GM12865 (cell line): ENCODE measurements at places on chromosomes 6 and 20.

- DNase-seq = no peak
Measured at GRCh38 chr6:54784011-54784410, 62.6 kb upstream of the FAM83B start.

- DNase-seq = no peak
Measured at GRCh38 chr6:13883966-13884365, 40.8 kb upstream of the RNF182 start.

DNA sequence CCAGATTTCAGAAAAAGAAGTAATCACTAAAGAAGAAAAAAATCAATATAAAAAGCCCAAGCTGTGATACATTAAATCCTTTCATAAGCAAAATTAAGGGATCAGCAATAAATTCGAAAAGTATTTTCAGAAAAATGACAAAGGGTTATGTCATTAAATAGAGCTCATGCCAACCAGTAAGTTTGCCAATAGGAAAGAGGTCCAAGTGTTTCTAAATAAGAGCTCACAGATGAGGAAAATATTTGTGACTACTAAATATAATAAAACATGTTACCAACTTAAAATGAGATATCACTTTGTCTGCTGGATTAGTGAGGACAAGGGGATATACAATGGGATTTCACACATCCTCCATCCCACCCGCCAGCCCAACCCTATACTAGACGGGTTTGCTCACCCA lies 140.3 kb upstream of the EYA4 start:
- no peak for DNase-seq

DNA sequence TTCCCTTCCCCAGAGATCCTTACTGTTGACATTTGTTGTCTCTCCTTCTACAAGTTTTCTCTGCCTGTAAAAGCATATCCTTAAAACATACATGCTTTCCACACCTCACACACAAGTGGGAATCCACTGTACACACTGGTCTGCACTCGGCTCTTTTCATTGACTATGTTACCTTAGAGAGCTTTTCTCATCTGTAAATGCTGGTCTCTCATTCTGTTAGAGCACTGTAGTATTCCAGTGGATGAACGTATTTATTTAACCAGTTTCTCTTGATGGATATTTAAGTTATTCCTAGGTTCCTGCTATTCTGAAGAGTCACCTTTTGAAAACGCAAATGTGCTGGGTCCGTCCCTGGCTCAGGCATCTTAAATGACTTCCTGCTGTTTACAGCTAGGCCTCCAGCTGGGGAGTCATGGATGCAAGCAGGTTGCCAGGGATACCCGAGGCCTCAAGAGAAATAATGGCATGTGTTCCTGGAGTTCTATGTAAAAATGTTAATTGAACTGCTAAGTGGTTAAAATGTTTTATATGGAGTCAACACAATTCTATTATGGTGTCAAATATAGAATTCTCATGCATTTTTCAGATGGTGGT lies 61.1 kb upstream of the TGM3 start:
- DNase-seq = no peak

DNA sequence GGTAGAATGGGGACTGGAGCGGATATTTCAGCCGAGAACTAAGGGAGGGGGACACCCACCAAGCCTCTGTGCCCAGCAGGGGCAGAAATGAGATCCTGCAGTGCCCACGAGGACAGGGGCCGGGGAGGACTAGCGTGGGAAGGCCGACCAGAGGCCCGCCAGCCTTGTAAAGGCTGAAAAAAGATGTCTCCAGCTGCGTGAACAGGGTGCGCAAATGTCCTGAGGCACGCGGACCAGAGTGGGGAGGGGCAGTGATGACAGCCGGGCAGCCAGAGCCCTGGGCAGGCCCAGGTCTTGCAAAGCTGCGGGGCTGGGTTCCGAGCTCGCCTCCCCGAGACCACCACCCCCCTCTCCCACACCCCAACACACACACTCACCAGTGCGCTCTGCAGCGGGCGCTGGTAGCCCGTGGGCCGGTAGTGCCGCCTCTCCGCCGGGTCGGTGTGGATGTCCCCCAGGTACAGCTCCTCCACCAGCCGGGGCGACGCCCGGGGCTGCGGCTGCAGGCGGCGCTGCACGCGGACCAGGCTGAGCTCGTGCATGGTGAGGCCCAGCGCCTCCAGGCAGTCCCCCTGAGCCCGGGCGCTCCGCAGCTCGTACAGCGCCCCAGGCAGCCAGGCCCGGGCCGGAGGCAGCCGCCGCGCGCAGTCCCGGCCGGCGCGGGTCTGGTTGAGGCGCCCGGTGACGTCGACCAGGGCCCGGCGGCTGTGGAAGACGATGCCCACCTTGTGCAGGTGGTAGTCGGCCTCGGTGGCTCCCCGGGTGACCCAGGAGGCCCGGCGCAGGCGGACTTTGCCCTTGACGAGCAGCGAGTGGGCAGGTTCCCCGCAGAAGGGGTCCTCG lies 48.2 kb downstream of the APCDD1L start:
- DNase-seq = no peak

DNA sequence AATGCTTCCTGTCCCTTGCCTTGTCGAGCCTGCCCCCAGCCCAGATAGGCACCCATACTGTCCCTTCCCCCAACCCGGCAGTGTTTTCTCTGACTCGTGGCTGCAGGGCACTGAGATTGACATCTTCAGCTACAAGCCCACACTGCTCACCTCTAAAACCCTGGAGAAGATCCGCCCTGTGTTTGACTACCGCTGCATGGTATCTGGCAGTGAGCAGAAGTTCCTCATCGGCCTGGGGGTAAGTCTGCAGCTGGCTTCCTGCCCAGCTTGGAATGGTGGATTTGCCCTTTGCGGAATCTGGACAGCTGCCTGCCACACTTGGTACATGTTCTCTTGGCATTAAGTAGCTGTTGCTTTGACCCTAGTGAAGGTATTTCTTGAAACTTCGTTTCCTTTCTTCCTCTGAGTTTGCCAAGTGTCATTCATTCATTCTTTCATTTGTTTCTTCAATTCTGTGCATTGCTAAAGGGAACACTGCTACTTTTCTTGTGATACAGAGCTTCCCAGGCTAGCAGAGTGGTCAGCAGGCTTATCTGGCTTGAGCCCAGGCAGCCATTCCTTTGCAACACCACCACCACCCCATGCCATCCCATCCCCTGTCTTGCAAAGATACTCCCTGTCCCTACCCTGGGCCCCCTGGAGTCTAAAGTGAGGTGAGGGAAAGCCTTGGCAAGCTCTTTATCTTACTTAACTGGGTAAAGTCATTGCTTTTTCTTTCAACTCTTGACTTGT lies 26.2 kb downstream of the CCDC167 start:
- DNase-seq = no peak

GRCh38 chr6:170032706-170033309 lies 258.1 kb downstream of the DLL1 start:
- DNase-seq = no peak

GRCh38 chr6:138981416-138981815 lies 6.6 kb downstream of the REPS1 start:
- DNase-seq = no peak

DNA sequence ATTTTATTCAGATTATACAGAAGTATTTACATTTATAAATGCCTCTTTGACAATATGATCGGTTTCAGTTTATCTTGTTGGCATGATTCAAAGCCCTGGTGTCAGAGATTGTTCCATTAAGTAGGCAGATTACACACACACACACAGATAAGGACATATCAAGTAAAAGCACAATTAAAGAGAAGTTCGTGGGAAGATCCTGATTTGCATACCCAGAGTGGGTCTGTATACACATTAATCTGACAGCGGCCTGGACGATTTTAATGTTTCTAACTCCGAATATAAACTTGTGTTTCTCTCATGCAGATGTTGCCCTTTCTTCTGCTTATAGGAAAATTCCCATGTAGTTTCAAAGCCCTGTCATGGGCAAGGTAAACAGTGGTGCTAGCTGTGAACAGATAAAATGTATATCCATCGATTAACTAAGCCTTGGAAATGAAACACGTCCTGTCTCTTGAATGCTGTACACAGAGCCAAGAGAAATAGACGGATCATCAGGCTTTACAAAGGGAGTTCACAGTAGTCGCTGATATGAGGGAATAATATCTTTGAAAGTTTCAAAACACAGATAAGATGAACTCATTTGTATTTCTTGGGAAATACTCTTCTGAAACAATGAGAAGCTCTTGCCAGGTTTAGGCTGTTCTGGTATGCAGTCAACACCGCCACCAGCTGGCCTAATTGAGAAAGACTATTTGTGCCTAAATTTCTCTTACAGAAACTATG lies 108.2 kb upstream of the GMDS start:
- peak; percentile 73 for DNase-seq

GRCh38 chr20:9807136-9807535 lies 31.7 kb downstream of the PAK5 start:
- DNase-seq = no peak

GRCh38 chr20:6705926-6706548 lies 61.4 kb upstream of the BMP2 start:
- DNase-seq = no peak

- DNase-seq = no peak
Measured at GRCh38 chr6:16349544-16349943, 111.2 kb downstream of the GMPR start.

DNA sequence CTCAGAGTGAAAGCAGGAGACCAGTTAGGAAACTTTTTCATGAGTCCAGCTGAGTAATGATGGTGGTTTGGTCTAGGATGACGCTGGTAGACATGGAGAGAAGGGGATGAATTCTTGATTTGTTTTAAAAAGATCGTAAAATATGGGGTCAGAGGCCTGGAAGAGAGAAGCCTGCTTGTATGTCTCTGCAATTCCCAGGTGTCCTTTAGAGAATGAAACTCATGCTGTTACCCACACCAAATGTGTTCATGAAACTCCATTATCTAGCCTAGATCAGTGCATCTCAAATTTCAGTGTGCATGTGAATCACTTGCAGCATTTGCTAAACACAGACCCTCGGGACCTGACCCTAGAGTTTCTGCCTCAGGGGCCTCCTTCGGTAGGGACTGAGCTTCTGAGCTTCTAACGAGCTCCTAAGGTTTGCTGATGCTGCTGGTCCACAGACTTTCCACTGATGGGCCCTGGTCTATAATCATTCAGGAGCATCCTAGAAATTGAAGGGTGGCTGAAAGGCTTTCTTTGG lies 302.0 kb upstream of the PLCB4 start:
- no peak for DNase-seq

DNA sequence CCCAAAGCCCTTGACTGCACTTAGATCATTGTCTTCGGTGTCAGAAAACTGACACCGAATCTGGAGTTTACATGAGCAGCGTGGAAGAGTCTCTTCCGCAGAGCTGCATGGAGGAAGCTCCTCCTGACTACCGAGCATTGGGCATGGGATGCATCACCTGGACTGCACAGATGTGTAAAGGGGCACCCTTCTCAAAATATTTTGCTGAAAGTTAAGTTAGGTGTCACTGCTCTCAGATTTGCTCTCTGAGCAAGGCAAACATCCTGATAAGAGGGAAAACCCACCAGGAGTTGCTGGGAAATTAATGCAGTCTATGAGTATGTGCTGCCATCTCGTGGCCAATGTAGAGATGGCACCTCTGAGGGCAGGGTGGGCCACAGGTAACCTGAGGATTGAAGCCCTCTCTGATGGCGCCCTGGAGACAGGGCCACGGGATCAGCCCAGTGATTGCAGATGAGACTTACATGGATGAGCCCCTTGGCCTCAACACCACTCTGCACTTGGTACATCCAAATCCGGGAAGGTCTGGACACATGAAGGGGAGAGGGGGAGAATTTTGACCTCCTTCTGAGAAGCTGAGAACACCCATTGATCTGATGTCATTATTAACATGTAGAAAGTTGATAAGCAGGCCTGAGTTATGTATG lies 129.9 kb downstream of the LPA start:
- DNase-seq = peak; percentile 57

- no peak for DNase-seq
Measured at GRCh38 chr20:25077610-25078169, 4.3 kb downstream of the VSX1 start.

DNA sequence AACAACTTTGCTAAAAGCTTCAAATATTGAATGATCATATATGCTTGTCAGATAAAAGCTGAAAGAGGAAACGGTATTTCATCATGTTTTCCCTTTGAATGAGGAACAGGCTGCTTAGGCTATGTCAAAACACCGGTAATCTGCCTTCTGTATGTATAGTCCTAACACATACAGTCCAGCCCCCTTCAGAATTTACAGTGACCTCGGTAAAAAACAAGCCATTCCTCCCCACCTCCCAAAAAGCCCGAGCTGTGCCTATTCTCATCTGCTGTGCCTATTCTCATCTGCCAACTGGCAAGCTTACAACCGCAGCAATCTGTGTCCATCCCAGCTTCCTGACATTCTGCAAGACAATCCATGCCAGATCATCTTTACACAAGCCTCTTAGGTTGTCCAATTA lies 26.8 kb upstream of the UBE2J1 start:
- DNase-seq = no peak

GRCh38 chr20:35269055-35269781 lies 8.7 kb downstream of the MMP24OS start:
- DNase-seq = peak; percentile 63

- peak; percentile 69 for DNase-seq
Measured at GRCh38 chr6:28710466-28711191, 184.9 kb downstream of the GPX5 start.

DNA sequence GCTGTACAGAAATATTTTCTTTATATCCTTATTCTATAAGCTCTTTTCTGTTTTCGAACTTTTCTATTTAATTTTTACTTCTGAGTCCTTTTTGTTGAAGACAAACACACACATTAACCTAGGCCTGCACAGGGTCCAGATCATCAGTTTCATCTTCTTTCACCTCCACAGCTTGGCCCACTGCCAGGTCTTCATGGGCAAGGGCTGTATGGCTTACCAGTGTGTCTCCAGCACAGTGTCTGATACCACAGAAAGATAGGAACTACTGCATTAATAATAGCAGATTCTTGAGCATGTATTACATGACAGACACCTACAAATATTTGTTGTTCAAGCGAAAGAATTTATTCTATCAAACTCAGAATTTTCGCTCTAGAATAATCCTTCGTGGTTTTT lies 24.4 kb downstream of the QKI start:
- DNase-seq = peak; percentile 30

DNA sequence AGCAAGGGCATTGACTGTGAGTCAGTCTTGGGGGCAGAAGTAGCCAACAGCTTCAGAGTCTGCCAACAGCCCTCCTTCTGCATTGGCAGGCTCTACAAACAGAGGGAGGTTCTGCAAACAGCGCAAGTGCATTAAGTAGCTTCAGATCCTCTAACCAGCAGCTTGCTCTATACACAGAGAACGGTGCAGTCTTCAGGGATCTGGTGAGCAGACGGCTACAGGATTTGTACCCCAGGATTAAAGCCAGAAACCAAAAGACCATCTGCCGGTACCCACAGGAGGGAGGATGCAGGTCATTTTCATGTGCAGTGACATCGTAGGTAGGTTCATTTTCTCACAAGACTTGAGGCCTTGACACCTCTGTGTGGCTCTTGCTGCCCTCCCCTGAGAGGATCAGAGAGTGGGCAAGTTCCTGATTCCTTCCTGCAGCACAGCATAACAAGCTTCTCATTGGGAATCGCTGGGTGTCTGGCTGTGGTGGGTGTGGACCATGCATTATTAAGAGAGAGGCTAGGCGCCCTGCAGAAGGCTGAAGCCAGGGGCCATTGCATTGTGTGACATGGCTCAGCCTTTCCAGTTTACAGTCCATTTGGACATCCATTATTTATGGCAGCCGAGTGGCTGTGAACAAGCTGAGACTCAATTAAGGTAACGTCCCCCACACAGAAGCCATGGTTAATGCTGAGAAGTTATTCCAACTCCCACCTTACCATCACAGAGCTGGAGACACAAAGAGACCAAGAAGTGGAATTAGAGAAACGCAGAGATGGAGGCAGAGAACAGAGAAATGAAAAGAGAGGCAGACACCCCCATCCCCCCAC lies 250.0 kb downstream of the LRFN2 start:
- DNase-seq = no peak

- no peak for DNase-seq
Measured at GRCh38 chr6:163764565-163764964, 350.0 kb downstream of the QKI start.

GRCh38 chr6:158067436-158068015 lies 85.9 kb downstream of the SYNJ2 start:
- no peak for DNase-seq

- no peak for DNase-seq
Measured at GRCh38 chr6:15395087-15395486, 149.2 kb downstream of the JARID2 start.
